Epithelial cell of proximal tubule (primary cell): ENCODE measurements at places on chromosomes 6 and 20. TPM values are rescaled to one million over a fixed set of nuclear protein-coding genes. Genes with fewer than 3 reads are reported as not detected.

Gene SUPT3H
- total RNA-seq, result 11.5 and 21.8 TPM in 2 replicates

Gene PHACTR3
- 0.06 and 0.51 TPM in 2 replicates for total RNA-seq

Gene NECAB3
- 13.2 and 26.9 TPM in 2 replicates for total RNA-seq

GRCh38 chr6:87164004-87164403, 8.6 kb downstream of the ZNF292 start:
- no peak for DNase-seq

DNA sequence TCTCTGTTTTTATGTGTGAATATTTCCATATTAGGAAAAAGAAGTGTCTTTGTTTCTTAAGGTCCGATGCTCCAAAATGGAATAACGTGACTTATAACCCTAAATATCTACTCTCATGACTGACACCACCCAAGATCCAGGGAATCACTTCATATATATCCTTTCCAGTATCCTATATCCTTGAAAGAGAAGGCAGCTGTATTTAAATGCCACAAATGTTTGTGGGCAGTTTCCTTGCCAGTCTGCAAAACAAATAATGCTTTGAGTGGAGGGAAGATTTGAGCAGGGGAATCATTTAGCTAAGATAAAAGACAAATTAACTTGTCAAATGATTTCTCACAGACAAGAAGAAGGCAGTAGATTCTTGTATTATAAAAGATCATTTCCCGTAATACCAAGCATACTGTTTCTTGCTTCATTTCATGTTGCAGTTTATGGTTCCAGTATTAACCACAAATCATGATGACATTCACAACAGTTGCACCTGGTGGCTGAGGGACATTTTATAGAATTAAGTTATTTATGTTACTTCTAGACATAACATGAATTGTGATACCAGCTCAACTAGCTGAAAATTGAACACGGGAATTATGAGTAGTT, 30.0 kb upstream of the FABP7 start:
- DNase-seq, result no peak

DNA sequence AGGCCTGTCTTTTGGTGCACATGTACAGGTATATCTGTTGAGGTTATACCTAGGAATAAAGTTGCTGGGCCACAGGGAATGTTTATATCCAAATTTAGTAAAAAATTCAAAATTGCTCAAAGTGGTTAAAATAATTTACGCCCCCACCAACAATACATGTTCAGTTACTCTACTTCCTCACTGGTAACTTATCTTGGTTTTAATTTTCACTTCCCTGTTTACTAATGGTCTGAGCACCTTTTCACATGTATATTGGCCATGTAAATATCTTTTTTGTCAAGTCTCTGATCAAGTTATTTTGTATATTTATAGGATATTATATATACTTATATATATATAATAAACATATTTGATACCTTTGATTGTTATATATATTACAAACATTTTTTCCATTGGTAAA, 9.7 kb downstream of the PDE7B start:
- DNase-seq, result no peak

DNA sequence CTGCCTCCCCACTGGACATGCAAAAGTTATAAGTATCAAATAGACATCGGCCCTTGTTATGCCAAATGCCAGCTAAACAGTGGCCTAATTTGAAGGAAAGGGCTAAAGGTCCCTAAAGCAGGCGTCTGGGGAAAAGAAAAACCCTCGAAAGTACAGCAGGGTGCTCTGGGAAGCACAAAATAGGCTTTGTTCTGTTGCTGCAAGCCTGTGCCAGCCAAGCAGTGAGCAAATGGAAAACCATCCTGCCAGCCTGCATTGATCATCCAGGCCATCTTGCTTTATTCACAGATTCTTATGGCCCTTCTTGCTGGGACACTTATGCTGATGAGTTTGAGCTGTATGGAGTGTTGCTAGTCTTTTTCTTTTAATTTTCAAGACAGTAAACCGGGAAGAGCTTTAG, 62.2 kb upstream of the PLEKHG1 start:
- DNase-seq, result no peak

DNA sequence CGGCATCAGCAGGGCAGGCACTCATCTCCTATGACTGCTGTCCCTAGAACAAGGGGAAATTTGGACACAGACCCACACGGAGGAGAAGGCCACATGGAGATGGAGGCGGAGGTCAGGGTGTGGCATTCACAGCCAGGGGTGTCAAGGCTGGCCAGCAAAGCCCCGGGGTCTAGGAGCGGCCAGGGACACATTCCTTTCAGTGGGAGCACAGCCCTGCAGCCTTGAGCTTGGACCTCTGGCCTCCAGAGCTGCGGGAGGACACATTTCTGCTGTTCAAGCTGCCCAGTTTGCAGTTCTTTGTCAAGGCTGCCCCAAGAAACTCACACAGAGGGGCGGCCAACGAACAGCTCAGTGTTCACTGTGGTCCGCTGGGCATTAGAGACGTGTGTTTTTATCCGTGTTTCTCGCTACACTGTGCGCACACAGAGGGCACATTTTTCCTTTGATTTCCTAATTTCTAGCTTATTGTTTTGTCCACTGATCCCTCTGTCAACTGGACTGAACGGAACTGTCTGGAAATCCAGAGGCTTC, 93.4 kb upstream of the MPC1 start:
- no peak for DNase-seq

DNA sequence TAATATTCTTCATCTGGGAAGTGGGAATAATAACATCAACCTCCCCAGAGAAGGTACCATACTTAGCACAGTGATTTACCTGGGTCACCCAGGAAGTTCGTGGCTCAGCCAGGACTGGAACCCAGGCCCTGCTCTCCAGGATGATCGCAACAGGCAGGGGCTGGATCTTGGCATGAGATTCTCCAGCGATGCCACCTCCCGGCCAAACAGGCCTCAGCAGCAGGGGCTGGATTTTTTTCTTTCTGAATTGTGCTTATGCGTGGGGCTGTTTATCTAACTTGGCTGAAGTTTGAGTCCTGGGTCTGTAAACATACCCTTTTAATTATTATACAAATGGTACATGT, 129.5 kb upstream of the PTPN1 start:
- DNase-seq, result no peak

- DNase-seq, result no peak
These were observed 78.2 kb upstream of the DST start for GRCh38 chr6:56720882-56721281.
